Right cardiac atrium (tissue), 5 donors: ENCODE measurements at places on chromosomes 2 and 18. TPM values are rescaled to one million over a fixed set of nuclear protein-coding genes. Genes with fewer than 3 reads are reported as not detected.

Gene TCF7L1
- 12.0 TPM for total RNA-seq

Gene CACNB4
- total RNA-seq = 1.5 TPM

Gene FABP1
- not detected for total RNA-seq

Gene CDH2
- total RNA-seq = 338 TPM

Gene FOSL2
- 47.0 TPM for total RNA-seq

Gene SRD5A2
- not detected for total RNA-seq

Gene INPP5D
- 7.3 TPM for total RNA-seq

GRCh38 chr2:224657349-224657748 lies 58.8 kb downstream of the CCDC195 start:
- no peak for DNase-seq

DNA sequence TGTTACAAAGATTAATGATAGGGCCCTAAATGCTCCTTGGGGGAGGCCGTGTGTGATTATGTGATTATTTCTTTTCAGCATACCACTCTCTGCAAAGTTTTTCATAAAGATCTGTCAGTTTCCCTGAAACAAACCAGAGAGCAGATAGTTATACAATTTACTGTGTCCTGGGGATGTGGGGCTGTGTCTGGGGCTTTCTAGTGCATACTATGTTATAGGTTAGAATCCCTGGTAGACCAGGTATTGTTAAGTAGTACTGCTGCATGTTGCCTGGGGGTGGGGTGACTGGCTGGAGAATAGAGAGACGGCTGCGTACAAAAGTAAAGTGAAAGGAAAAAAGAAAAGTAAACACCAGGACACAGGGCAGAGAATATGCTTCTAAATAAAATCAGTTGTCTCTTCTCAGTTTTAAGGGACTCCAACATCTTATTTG lies 3.3 kb upstream of the CCBE1 start:
- no peak for DNase-seq

DNA sequence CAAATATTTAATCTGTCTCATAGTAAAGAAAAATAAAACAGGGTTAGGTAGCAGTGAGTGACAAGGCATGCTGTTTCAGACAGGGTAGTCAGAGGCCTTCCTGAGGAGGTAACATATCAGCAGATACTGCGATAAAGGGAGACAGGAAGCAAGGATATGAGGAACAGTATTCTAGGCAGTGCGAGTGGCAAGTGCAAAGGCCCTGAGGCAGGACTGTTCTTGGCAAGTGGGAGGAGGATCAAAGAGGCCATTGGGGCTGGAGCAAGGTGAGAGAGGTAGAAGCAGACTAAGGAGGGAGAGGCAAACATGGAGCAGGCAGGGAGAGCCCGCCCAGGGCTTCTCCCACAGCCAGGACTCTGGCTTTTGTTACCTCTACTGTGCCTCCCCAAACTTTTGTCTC lies 33.6 kb downstream of the GAD1 start:
- no peak for DNase-seq

GRCh38 chr2:85095094-85095493 lies 38.1 kb upstream of the TCF7L1 start:
- no peak for DNase-seq

- DNase-seq = no peak
These were observed 23.4 kb upstream of the REEP1 start for GRCh38 chr2:86360776-86361175.

DNA sequence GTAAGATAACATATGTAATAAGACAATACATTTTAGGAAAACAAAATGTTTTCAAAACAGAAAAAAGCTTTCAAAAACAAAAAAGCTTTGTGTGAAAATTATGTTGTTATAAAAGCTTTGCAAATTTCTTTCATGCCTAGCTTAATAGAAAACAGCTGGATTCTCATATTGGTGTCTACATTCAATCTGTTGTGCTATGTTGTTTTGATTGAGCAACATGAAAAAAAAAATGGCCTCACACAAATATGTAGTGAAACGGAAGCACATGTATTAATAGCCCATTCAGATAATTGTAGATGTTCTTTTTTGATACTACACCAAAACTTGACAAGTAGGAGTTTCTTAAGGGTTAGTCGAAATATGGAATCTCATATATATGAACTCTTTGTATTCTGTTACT lies 197.5 kb downstream of the ZEB2 start:
- no peak for DNase-seq

- DNase-seq = no peak
These were observed 393.1 kb upstream of the LYPD1 start for GRCh38 chr2:133062931-133063665.

DNA sequence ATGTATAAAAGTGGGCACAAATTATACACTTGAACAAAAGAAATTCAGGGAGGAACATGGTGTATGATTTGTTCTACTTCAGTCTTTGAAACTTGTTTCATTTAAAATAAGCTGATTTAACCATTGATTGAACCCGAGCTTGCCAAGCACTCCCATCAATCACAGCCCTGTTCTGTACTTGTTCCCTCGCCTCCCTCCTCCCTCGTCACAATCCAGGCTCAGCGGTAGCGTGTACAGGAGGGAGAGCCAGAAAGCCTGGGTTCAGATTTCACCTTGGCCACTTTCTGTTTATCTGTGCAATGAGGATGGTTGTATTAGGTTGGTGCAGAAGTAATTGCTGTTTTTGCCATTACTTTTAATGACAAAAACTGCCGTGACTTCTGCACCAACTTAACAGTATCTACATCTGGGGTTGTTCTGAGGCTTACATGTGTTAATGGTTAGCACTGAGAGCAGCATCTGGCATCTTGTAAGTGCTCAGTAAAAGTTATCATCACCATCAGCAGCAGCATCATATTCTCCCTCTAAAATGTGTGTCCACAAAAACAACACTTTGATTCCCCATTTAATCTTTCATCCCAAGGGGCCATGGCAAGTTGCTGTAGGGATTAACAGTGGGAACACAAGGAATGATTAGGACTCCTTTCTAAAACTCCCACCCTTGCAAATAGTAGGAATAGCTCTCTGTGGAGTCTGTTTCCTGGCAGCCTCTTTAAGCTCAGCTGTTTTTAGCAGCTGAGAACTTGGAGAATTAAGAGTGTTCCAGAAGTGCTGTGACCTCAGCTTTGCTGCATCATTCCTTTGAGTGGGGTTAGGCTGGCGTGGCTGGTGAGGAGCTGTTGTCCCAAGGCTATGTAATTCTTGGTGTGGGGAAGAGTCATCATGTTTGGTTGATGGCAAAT lies 4.7 kb downstream of the DPYSL5 start:
- no peak for DNase-seq
